ENCODE measurements at places on chromosomes 2 and 18.
A peak's percentile ranks its signal among the peaks of the same experiment; 100 is the strongest.

GRCh38 chr18:12001421-12001820, 20.1 kb downstream of the IMPA2 start:
- DNase-seq = no peak
- H3K36me3 ChIP-seq = no peaks in the 10 kb centered on the region
- no peaks in the 10 kb centered on the region for H3K27me3 ChIP-seq

GRCh38 chr18:31684279-31685096, at the start of gene B4GALT6:
B4GALT6 (minus strand) TSS chr18:31684581; CDS start chr18:31684426, 155 bp downstream.
- peaks cover 24% of the 10 kb centered on the region for H3K27me3 ChIP-seq
- peaks cover 3% of the 10 kb centered on the region for H3K36me3 ChIP-seq
- peaks cover 17% of the 10 kb centered on the region for H3K4me1 ChIP-seq
- peak; percentile 18 for DNase-seq

- no peak overlapping the region for H3K27ac ChIP-seq
- peaks cover 25% of the 10 kb centered on the region for H3K4me1 ChIP-seq
- H3K27me3 ChIP-seq = peaks cover under 1% of the 10 kb centered on the region
- peaks cover 25% of the 10 kb centered on the region for H3K36me3 ChIP-seq
- no peak overlapping the region for H3K4me3 ChIP-seq
These were observed 1.7 kb upstream of the RTTN start for GRCh38 chr18:70207181-70207580.

DNA sequence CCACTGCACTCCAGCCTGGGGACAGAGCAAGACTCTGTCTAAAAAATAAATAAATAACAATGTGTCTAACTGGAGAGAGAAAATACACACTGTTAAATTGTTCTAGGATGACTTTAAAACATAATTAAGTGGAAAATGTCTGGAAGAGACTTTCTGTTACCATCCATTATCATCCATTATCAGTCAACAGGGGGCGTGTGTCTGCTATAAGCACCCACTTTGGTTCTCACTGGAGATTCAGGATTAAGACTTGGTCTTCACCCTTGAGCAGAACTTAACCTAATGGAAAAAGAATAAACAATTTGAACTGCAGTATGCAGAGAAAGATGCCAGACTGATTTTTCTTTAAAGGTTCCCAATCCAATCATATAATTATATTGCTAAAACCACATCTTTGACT, 999.8 kb upstream of the GYPC start:
- no peaks in the 10 kb centered on the region for H3K36me3 ChIP-seq
- H3K4me1 ChIP-seq = no peaks in the 10 kb centered on the region
- H3K27me3 ChIP-seq = no peaks in the 10 kb centered on the region

GRCh38 chr2:100561191-100561590, 1.6 kb upstream of the PDCL3 start:
- peak overlapping the region; percentile 69 for H3K27ac ChIP-seq
- H3K4me1 ChIP-seq = peaks cover 21% of the 10 kb centered on the region
- peaks cover 7% of the 10 kb centered on the region for H3K36me3 ChIP-seq
- H3K4me3 ChIP-seq = peak overlapping the region; percentile 32
- no peaks in the 10 kb centered on the region for H3K27me3 ChIP-seq

DNA sequence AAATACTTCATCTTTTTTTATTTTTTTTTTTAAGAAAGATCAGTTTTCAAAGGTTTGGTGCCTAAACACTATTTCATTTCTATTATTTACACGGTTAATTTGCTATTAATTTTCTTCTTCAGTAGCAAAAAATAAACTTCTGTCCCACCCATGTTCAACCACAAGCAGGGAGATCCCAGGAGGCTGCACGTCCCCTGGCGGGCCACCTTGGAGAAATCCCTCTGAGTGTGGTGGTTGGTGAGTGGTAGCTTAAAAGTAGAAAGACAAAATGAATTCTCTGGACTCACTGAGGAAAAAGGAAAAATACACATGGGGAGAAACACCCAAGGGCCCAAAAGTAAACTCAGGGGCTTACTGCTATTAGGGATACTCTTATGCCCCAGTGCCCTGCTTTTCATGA, 143.5 kb downstream of the DNAH7 start:
- no peak overlapping the region for H3K4me3 ChIP-seq
- no peaks in the 10 kb centered on the region for H3K4me1 ChIP-seq
- DNase-seq = no peak
- H3K36me3 ChIP-seq = no peaks in the 10 kb centered on the region
- no peaks in the 10 kb centered on the region for H3K27me3 ChIP-seq
